Activated CD4-positive, alpha-beta T cell treated with anti-CD3 and anti-CD28 coated beads for 1 hour (primary cell): ENCODE measurements at places on chromosomes 11 and 22.

DNA sequence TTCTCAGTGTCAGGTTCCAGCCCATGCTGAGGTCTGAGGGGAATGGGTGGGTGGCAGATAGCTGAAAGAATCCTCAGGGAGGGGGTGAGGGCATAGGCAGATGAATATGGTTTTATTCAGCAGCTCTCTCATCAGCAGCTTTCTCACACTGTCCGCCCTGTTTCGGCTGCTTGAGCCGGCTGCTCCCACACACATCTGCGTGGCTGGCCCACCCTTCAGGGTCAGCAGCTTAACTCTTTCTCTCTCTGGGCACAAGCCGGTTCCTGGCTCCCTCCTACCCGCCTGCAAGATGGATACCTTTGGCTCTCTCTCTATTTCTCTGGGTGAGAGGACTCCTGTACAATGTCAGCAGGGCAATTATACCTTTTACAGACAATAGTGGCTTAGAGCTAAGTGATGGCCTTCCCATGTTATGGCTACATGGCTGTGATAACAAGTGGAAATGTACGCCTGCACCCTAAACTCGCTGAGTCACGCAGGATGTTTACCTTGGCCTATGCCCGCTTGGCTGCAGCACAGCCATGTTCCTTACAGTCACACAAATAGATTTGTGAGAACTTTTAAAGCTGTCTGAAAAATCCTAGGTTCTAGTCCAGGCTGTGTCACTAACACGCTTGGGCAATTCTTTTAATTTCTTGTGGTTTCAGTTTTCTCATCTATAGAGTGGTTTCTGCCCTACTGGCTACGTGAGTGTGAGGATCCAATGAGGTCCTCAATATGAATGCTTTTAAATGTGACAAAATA, 4.1 kb downstream of the MMP20 start:
- no peak for DNase-seq

DNA sequence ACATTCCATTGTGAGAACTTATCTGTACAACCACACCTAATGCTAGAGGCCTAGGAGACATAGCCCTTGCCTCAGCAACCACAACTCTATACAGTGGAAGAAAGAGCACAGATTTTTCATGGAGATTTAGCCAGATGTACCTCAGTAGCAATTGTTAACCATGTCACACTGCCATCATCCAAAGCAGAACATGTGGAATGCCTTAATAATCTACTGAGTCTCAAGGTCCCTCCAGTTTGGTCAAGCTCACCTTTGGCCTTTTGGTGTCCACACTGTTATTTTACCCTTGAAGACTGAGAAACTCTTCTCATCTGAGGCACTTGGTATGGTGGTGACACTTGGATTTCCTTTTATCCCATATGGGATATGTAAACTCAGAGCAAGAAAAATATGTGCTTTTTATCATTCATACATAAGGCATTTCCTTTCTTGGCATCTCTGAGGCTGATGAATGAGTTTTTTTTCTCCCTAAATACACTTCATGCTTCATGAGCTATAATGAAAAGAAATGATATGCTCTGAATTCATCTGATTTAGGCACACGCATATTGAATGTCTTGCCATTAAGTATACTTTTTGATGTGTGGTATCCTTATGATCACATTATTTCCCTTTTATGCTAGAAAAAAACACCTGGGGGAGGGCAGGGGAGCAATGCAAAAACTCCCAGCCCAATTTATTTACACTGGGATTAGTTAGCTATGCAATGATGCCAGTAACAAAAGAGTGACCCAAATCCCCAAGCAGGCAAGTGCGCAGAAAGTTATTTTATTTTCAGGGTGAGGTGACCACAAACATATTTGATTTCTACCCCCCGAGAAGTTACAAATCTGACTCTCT, 63.3 kb upstream of the ME3 start:
- no peak for DNase-seq

- no peak for DNase-seq
These were observed 204.2 kb downstream of the GRM5 start for GRCh38 chr11:88861618-88862017.

- DNase-seq = no peak
These were observed 231.2 kb downstream of the TBC1D22A start for GRCh38 chr22:46993633-46994032.

GRCh38 chr11:43212279-43212678, 99.5 kb upstream of the API5 start:
- DNase-seq = no peak
